ENCODE measurements at places on chromosomes 2 and 18. TPM values are rescaled to one million over a fixed set of nuclear protein-coding genes. Genes with fewer than 3 reads are reported as not detected.
A peak's percentile ranks its signal among the peaks of the same experiment; 100 is the strongest.

The FBXO36 gene
- 0.64 TPM for total RNA-seq

The UGT1A8 gene
- total RNA-seq, result not detected

The SMYD1 gene
- total RNA-seq, result 107 TPM

The ADD2 gene
- 0.20 TPM for total RNA-seq

The PIEZO2 gene
- total RNA-seq, result 0.19 TPM

The TUBA4A gene
- 387 TPM for total RNA-seq

The ATP6V1B1 gene
- 2.3 TPM for total RNA-seq

The SERPINB2 gene
- not detected for total RNA-seq

The MAP2 gene
- total RNA-seq, result 2.4 TPM

The VIL1 gene
- total RNA-seq, result not detected

The FSHR gene
- total RNA-seq, result not detected

The GPC1 gene
- 112 TPM for total RNA-seq

The SYT4 gene
- total RNA-seq, result not detected

- DNase-seq, result no peak
Observed at GRCh38 chr2:57429831-57430230, 616.8 kb upstream of the VRK2 start.

DNA sequence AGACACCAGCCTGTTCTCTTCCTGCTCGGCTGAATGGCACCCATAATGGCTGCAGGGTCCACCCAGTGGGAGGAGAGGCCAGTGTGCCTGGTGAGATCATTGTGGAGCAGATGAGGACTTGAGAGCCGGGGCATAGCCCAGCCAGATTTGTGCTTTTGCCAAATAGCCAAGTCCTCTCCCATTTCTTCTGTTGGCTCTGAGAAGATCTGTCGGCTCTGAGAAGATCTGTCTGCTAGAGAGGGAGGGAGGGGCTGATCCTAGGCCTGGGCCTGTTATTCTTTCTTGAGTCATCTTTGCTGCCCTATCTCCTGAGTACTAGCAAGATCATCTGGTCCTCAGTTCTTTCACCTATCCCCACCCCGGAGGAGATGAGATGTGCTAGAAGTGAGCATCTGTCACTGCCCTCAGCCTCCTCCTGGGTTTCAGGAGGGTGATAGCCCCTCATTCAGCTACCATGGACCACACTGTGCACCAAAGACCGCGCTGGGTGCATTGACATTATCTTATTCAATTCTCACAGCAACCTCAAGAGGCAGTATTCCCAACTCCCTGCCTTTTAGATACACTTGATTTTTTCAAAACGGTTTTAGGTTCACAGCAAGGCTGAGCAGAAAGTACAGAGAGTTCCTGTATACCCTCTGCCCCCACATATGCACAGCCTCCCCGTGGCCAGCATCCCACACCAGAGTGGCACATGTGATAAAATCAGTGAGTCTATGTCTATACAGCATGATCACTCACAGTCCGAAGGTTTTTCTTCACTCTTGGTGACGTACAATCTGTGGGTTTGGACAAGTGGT, 98.6 kb downstream of the CAPN13 start:
- DNase-seq, result no peak

DNA sequence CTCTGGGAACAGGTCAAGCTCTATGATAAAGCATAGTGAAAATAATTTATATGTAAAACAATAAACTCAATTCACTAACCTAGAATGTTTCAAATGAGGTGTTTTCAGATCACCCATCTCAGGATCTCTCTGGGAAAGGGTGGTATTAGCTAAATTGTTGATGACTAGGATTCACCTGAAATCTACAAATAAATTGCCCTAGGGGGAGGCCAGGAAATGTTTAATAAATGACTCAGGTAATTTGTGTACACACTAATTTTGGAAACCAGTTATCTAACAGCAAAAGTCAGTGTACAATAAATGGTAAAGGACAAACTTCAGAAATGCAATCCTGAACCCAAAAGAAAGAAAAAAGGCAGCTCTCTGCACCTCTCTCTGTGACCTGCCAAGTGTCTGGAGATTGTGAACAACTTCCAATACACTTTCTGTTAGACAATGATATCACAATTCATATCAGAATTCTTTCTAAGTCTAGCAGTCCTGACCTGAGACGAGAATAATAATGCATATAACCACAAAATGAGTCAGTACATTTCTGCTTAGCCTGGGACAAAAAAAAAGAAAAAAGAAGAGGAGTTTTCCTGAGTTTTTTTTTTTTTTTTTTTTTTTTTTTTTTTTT, 760.0 kb downstream of the EPHA4 start:
- DNase-seq, result no peak

- no peak for DNase-seq
Observed at GRCh38 chr2:100270381-100271146, 51.7 kb downstream of the LONRF2 start.

GRCh38 chr2:36564377-36564930, 33.5 kb downstream of the FEZ2 start:
- DNase-seq, result no peak

GRCh38 chr2:63667132-63667700, 78.5 kb downstream of the MDH1 start:
- no peak for DNase-seq

DNA sequence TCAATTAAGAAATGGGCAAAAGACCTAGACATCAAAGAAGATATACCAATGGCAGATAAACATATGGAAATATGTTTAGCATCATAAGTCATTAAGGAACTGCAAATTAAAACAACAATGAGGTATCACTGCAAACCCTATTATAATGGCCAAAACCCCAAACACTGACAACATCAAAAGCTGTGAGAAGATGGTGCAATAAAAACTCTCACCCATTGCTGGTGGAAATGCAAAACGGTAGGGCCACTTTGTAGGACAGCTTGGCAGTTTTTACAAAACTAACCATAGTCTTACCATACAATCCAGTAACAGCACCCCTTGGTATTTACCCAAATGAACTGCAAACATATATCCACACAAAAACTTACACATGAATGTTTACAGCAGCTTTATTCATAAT, 213.1 kb downstream of the UBE2E3 start:
- no peak for DNase-seq

DNA sequence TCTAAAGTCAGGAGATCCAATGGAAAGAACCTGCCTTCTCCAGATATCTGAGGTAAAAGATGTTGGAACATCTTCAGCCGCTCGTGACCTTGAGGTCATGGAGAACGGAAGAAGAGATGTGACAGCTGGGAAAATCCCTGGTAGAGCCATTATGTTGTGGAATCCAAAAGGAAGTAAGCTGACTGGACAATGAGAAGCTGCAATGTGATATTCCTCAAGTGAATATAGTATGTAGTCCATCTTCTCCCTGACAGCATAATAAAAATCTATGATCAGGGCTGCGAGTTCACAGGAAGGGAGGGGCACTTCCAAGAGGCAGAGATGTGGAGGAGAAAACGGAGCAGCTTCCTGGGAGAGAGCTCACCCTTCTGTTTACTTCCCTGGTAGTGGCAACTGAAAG, 201.0 kb upstream of the SP5 start:
- DNase-seq, result no peak

GRCh38 chr2:134836986-134837385, 1.4 kb upstream of the ACMSD start:
- no peak for DNase-seq

DNA sequence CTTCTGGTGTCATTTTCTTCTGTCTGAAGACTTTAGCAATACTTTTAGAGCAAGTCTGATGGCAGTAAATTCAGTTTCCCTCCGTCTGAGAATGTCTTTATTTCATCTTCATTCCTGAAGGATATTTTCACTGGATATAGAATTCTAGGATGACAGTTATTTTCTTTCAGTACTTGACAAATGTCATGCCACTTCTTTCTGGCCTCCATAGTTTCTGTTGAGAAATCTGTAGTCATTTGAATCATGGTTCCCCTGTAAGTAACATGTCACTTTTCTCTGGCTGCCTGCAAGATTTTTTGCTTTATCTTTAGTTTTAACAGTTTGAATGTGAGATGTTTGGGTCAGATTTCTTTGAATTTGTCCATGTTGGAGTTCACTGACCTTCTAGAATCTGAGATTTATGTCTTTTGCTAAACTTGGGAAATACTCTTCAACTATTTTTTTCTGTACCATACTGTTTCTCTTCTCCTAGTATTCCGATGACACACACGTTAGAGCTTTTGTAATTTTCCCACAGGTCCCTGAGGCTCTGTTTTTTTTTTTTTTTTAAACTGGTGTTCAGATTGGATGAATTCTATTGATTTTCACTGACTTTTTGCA, 30.2 kb downstream of the RMND5A start:
- no peak for DNase-seq

- DNase-seq, result no peak
Observed at GRCh38 chr18:62651276-62652056, 63.9 kb upstream of the PHLPP1 start.

GRCh38 chr2:85886590-85886989, 2.2 kb downstream of the ST3GAL5 start:
- peak; percentile 61 for DNase-seq

DNA sequence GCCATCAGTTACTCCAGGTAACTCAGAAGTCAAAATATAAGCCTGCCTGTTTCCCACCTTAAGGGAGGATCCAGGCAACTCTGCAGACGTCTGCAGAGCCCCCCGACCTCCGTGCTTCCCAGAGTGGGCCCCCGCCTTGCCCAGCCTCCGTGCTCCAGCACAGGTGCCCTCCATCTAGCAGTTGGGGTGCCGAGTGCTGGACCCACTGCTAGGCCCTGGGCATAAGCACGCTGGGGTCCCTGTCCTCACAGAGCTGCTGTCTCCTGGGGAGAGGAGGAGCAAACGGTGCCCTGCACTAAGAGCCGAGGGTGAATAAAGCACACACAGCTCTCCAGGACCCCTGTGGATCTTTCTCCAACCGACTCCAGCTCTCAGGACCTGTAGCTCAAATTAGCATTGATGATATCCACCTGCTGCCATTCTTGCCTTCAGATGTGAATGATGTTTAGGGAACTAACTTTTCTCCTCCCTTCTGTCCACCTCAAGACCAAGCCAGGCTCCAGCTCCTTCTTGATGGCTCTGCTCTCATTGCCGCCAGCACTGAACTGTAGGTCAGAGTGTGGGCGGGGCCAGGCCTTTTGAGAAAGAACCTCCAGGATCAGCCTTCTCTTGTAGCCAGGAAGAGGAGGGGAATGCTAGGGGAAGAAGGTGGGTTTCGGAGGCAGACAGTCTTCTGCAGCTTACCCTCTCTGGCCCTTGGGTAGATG, 121.2 kb downstream of the SMAD7 start:
- DNase-seq, result peak; percentile 3

DNA sequence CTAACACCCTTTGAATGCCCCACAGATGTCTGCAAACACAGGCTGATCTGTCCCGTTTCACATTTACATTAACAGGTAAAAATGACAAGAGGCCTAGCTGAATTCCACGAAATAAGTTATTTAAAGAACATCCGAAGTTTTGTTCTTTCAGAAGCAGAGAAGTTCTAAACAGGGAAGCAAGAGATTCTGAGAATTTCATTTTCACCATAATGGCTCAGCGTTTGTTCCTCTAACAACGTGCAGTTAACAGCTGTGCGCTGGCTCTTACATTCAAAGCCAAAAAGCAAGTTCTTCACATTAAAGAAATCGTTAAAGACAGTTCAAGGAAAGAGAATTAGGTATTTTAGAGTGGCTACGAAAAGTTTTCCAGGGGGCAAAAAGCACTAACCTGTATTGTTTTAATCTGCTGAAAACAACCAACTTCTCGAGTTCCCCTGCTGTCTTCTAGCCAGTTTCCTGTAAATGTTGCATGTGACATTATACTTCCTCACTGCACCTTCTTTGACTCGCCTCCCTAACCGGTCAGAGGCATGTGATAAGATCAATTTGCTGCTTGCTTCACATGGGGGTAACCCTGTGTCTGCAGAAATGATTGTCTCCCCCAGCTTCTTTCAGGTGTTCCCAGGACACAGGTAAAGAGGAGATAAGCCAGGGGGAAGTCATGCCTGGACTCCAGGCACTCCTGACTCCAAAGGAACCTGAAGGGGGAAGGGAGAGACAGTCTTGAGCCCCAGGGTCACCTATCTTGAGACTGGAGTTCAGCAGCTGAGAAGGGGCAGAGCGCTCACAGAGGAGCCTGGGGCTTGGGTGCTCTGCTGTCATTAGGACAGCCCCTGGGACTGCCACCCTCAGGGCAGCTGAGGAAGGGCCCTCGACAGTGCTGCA, 36.8 kb upstream of the WIPF1 start:
- DNase-seq, result no peak

GRCh38 chr2:200225951-200226350, 80.5 kb upstream of the SPATS2L start:
- peak; percentile 13 for DNase-seq

DNA sequence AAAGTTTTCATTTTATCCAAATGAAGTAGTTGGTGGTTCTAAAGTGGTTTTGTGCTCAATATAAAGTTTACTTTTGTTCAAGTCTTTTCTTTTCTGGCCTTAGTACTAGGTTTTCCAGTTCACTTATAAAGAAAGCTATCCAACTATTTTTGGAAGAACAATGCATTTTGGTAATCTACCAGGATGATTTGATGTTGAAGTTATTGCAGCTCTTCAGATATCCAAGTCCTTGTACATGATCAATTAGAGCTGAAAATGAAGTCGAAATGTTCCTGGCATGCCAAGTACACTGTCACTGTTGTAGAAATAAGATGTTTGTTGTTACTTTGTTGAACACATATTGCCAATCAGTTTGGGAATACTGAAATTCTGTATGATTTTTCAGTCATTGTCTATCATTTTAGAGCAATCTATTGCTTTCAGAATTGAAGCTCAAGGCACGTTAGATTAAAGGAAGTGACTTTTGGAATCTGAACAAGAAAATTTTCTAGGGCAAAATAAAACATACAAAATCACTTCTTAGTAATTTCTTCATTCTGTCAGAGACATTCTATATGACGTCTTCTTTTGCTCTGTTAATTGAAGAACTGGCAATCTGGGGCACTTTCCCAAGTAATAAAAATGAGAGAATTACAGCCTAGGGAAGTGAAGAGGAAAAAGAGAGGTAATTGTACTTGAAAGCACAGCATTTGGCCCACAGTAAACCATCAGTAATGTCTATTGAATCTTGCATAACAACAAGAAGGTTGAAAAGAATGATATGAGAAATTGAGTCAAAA, 232.3 kb downstream of the MREG start:
- DNase-seq, result no peak

DNA sequence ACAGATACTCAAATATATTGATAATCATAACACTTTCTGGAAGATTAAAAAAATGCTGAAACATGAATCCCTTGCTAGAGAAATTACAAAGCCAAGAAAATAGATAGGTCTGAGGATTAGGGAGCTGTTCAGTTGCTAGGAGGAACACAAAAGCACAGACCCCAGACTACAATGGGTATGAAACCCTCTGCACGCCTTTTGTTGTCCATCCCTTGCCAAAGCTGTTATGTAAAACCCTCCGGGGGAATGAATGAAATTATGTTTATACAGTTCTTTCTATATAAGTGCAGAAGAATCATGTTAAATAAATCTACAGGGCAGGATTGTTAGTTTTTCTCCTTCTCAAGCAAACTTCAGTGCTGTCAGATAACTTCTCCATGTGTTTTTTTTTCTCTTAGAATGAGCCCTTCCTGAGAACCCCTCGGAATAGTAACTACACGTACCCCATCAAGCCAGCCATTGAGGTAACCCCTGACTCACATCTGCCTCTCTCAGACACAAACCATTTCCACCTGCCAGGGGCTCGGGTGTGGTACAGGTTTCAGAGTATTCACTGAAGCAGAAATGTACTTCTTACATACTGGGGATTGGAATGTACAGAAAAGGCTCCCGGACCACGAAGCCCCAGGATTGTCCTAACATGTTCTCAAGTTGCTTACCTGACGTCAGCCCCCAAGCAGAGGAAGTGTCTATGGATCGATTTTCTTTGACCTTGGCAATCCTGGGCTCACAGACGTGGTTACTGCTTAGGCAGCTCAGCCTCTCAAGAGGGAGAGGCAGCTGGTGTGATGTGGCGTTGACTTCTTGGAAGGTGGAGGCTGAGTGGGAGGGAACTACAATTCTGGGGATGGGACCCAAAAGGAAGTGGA, 118.0 kb downstream of the PLB1 start:
- no peak for DNase-seq

GRCh38 chr2:49935449-49935848, 781.1 kb upstream of the FSHR start:
- no peak for DNase-seq
